Activated CD8-positive, alpha-beta T cell treated with anti-CD3 and anti-CD28 coated beads for 36 hours (primary cell): ENCODE measurements at places on chromosomes 5 and 9. TPM values are rescaled to one million over a fixed set of nuclear protein-coding genes. Genes with fewer than 3 reads are reported as not detected.

DNA sequence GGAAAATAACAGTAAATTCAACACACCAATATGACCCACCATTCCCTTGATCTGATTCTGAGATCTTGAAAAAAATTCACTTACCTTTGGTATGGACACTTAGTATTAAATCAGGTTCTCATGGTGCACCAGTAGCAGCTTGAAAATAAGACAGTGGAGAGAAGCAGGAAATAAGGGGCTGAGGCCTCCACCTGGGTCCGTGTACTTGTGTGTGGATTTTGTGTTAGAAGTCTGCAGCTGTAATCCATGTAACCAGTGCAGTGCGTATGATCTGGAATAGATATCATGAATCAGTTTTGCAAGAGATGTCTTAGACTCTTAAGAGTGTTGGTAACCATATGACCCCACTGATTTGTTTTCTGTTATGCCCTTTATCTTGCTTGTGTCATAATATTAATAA lies 107.1 kb downstream of the FBXL7 start:
- H3K27ac ChIP-seq: no peak overlapping the region
- H3K4me3 ChIP-seq: no peak overlapping the region
- H3K36me3 ChIP-seq: no peaks in the 10 kb centered on the region
- H3K27me3 ChIP-seq: no peaks in the 10 kb centered on the region
- no peaks in the 10 kb centered on the region for H3K4me1 ChIP-seq
- no peak for DNase-seq

The TRIP13 gene
- total RNA-seq: 31.0 TPM

The INSL4 gene
- not detected for total RNA-seq

DNA sequence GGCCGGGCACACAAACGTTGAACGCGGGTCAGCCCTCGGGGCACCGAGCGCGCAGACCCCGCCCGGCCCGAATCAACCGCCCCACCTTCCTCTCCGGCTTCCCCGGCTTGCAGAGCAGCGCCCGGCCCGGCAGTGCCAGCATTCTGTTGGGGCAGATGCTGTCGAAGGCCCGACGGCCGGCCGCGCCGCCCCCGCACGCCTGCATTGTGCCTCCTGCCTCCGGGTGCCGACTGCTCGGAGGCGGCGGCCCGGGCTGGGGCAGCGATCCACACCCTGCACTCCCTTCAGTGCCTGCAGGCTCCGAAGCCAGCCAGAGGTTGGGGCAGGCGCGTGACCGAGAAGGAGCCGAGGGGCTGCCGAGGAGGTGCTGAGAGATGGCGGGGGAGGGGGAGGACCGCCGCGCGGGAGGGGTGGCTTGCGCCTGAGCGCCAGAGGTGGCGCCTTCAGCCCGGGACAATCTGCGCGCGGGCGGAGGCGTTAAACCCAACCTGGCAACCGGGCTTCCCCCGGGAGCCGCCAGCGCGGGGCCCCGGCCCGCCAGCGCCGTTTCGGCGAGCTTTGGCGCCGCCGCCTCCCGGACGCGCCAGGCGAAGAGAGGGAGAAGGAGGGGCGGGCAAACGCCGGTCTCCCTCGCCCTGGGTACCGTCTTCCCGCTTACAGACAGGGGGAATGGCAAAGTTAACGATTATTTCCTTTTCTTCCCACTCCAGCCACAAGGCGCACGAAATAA lies at the start of gene MCIDAS:
TSS of gene MCIDAS (minus strand) at position 382 of the 730 bp plus-strand sequence. CDS start at position 205, 177 bp downstream.
- no peak within 1 kb of the TSS for H3K27ac ChIP-seq
- peak within 1 kb of the TSS; percentile 62 for H3K4me3 ChIP-seq
- peak; percentile 84 for DNase-seq
- H3K4me1 ChIP-seq: peaks cover 34% of the 10 kb centered on the region

The PKD2L2 gene
- total RNA-seq: not detected

GRCh38 chr9:4339836-4340560 lies 40.1 kb upstream of the GLIS3 start:
- no peak overlapping the region for H3K27ac ChIP-seq
- peaks cover 17% of the 10 kb centered on the region for H3K4me1 ChIP-seq
- H3K4me3 ChIP-seq: no peak overlapping the region
- H3K36me3 ChIP-seq: no peaks in the 10 kb centered on the region
- H3K27me3 ChIP-seq: no peaks in the 10 kb centered on the region

DNA sequence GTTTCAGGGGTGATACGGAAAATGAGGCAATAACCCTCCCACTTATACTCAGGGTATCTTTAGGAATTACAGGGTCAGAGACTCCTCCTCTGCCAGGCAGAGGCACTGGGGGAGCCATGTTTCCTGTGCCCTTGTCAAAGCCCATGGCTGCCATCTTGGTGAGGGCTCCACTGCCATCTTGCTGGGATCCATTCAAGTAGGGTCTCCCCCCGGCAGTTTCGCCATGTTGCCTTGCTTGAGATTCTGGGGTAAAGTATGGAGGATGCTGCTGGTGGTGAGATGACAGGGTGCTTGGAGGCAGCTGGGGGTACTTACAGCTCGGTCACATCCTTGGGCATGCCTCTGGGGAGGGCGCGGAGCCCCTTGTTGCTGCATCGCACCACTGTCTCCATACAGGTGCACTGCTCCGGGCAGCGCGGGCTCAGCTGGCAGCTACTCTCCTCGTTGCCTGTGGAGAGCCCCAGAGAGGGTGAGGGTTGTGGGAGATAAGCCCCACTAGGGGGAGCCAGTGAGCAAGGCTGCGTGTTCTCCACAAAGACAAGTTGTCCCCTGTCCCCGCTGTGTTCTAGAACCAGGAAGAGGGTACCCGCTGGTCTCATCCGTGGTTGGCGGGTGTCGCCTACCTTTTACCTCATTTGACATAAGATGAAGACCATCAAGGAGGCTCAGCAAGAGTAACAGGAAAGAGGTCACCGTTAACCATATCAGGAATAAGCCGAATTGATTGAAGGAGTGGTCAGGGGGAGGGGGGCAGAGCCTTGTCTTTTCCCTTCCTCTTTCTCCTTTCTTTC lies 169.0 kb upstream of the PANK3 start:
- peaks cover 2% of the 10 kb centered on the region for H3K4me1 ChIP-seq
- no peak overlapping the region for H3K27ac ChIP-seq
- peak; percentile 74 for DNase-seq

DNA sequence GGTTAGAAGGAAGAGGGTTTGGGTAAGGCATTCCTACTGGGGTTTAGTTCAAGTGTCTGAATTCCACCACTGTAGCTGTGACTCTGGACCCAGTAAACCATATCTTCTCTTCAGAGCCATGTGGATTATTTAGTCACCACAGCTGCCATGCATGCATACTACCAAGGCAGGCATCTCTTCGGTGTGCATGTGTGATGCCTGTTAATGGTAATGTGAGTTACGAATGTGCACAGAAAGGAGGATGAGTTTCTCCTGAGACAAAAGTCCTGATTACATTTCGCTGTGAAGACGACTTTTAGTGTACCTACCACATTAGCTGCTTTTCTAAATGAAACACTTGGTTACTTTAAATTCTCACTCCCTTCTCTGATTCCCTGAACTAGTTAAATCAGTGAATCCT lies 9.3 kb downstream of the PBX3 start:
- peaks cover 19% of the 10 kb centered on the region for H3K4me1 ChIP-seq
- no peak overlapping the region for H3K27ac ChIP-seq
- H3K4me3 ChIP-seq: no peak overlapping the region
- no peaks in the 10 kb centered on the region for H3K27me3 ChIP-seq
- H3K36me3 ChIP-seq: peaks cover 7% of the 10 kb centered on the region
- no peak for DNase-seq

DNA sequence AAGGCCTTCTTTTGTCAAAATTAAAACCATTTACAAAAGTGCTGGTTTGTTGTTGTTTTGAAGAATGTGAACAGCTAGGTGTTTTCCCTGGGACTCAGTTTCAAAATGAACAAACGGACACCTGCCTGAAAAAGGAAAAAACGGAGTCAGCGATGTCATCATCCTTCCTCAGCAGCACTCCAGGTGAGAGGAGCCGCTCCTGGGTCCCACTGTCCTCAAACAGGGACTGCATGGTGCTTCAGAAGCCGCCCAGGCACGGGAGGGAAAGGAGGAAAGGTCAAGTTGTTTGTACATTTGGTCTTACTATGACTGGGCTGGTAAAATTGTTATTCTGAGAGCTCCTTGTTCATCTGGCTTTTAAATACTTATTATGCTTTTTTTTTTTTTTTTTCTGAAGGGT lies 69.0 kb upstream of the ZSWIM6 start:
- peaks cover 2% of the 10 kb centered on the region for H3K27me3 ChIP-seq
- H3K36me3 ChIP-seq: no peaks in the 10 kb centered on the region
- no peak overlapping the region for H3K4me3 ChIP-seq
- no peak overlapping the region for H3K27ac ChIP-seq
- H3K4me1 ChIP-seq: no peaks in the 10 kb centered on the region
- DNase-seq: no peak

DNA sequence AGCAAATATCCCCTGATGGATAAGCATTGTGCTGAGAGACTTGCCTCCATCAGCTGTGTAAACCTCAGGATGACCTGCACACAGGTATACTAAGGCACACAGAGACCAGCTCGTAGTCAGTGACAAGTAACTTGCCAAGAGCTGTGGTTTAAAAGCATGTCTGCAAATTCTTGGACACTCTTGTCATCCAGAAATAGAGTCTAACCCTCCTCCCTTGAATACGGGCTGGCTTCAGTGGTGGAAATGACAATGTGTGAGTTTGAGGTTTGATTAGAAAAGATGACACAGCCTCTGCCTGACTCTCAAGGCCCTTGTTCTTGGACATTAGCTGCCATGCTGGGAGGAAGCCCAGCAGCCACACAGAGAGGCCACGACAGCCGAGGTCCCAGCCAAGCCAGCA lies 114.4 kb downstream of the GADD45G start:
- H3K27me3 ChIP-seq: peaks cover 1% of the 10 kb centered on the region
- no peak for DNase-seq
- H3K4me3 ChIP-seq: no peak overlapping the region
- H3K36me3 ChIP-seq: peaks cover 2% of the 10 kb centered on the region

DNA sequence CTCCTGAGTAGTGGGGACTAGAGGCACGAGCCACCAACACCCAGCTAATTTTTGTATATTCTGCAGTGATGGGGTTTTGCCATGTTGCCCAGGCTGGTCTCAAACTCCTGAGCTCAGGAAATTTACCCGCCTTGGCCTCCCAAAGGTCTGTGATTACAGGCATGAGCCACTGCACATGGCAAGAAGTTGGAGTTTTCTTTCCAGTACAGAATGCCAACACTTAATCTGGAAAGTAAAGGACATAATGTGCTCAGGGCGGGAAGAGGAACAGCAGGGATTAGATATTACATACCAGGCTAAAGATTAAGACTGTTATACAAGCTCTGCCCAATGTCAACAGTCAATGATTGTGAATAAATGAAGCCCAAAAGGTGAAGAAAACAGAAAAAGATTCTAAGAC lies 47.2 kb upstream of the AGXT2 start:
- no peak overlapping the region for H3K27ac ChIP-seq
- H3K27me3 ChIP-seq: peaks cover 6% of the 10 kb centered on the region
- H3K4me1 ChIP-seq: no peaks in the 10 kb centered on the region
- H3K4me3 ChIP-seq: no peak overlapping the region
- no peaks in the 10 kb centered on the region for H3K36me3 ChIP-seq
- DNase-seq: no peak

The PCDHGA5 gene
- total RNA-seq: not detected

The SAP30L gene
- total RNA-seq: 31.7 TPM

The PCDHGB5 gene
- total RNA-seq: 0.11 TPM

The CDC14B gene
- total RNA-seq: 0.54 TPM

The PLAC8L1 gene
- total RNA-seq: 0.61 TPM

- peak overlapping the region; percentile 60 for H3K4me3 ChIP-seq
- H3K27me3 ChIP-seq: no peaks in the 10 kb centered on the region
- DNase-seq: peak; percentile 63
- peaks cover 43% of the 10 kb centered on the region for H3K36me3 ChIP-seq
Measured at GRCh38 chr5:119287547-119288111, 68.2 kb upstream of the TNFAIP8 start.

DNA sequence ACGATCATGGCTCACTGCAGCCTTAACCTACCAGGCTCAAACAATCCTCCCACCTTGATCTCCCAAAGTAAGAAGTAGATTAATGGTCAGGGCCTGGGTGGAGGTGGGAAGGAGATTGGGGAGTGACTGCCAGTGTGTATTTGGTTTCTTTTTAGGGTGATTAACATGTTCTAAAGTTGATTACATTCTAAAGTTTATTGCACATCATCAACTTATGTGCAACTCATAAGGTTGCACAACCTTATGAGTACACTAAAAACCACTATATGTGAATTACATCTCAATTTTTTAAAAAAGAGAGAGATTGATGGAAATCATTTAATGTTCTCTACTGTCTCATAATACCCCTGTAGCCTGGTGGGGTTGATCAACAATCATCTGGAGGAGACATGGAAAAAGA lies 218.1 kb downstream of the AOPEP start:
- no peak for DNase-seq
- H3K36me3 ChIP-seq: no peaks in the 10 kb centered on the region
- H3K27ac ChIP-seq: no peak overlapping the region
- peaks cover 10% of the 10 kb centered on the region for H3K4me1 ChIP-seq
- no peak overlapping the region for H3K4me3 ChIP-seq
- H3K27me3 ChIP-seq: no peaks in the 10 kb centered on the region

DNA sequence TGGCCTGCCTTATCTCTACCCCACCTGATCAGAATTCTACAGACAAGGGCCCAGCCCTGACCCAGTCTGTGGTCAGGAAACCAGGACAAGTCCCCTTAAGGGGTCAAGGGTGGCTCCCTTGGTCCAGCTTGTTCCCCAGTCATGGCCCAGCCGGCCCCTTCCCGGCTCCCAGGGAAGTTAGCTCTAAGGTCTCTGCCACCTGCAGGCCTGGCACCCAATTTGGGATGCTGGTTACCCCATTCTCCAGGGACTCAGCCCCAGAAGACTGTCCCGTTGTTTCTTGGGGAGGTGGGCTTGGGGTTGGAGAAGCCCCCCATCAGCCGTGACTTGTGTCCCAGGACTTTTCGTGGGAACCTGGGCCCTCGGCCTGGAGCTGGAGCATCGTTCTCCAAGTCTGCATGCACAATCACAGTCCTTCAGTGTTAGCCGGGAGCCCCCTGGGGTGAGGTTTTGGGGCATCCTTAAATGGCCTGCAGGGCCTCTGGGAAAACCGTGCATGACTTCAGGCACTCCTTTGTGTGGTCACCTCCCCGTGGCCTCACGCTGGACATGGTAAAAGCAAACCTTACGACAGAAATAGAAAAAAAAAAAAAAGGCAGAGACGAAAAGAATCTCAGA lies 150.8 kb upstream of the PHYKPL start:
- H3K27me3 ChIP-seq: peaks cover 2% of the 10 kb centered on the region
- no peaks in the 10 kb centered on the region for H3K36me3 ChIP-seq
- H3K4me1 ChIP-seq: no peaks in the 10 kb centered on the region
- no peak for DNase-seq
- no peak overlapping the region for H3K4me3 ChIP-seq

The IL9 gene
- not detected for total RNA-seq
